Motor neuron (in vitro differentiated cells): ENCODE measurements at places on chromosomes 2 and 18.
A peak's percentile ranks its signal among the peaks of the same experiment; 100 is the strongest.

DNA sequence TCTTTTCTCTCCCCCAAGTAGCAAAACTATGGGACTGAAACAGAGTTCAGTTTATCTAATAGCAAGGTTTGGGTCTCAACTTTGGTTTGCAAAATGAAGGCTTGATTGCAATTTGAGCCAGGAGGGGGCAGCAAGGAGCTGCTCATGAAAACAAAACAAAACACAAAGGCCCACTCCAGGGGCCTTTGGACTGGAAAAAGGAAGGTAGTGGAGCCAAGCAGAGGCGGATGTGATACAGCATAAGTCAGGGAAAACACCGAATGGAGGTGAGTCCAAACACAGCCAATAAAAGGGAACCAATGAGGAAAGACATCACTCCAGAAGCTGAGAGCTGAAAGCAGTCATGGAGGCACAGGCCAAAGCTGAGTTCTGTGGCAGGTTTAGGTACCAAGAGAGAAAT is 799.7 kb upstream of the ACVR2A start:
- ATAC-seq, result no peak

- no peak for ATAC-seq
These were observed 23.7 kb downstream of the BABAM2 start for GRCh38 chr2:27914041-27914804.

DNA sequence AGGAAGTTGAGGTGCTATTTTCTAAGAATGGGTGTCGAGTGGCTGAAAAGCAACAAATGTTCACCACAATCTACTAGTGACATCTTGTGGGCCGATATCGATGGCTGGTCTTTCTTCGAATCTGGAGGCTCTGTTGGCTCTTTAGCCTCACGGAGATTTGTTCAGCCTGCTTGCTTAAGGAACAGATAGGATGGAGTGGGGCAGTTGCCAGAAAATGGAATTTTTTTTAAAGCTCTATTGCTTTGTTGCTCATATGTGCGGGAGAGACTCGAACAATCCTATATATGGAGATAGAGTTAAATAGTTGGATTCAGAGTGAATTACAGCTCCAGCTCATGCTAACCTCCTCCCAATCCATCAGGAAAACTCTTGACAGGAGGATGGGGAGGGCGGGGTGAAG is 70.9 kb upstream of the LYPD6B start:
- peak; percentile 49 for ATAC-seq

DNA sequence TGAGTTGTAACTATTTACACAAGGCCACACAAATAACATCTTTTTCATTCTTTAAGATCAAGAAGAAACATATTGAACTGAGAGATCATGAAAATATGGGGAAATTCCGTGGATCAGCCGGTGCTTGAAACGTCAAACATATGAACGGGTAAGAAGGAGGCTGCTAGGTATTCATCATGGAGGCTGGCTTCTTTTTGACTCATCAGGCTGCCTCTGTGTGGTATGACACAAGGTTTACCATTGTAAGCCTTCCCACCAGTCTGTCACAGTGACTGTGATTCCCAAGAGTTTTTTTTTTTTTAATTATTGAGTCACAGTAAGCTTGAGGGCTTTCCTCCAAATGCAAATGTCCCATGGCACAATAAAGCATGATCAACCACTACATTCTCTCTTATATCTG is 506.9 kb downstream of the BCL11A start:
- no peak for ATAC-seq

DNA sequence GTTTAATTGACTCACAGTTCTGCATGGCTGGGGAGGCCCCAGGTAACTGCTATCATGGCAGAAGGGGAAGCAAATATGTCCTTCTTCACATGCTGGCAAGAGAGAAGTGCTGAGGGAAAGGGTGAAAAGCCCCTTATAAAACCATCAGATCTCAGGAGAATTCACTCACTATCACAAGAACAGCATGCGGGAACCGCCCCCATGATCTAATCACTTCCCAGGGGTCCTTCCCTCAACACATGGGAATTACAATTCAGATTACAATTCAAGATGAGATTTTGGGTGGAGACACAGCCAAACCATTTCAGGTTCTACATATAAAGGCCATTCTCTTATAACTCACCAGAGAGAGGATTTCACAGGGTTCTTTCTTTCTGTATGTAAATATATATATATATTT is 62.9 kb downstream of the VRK2 start:
- no peak for ATAC-seq

GRCh38 chr2:206198677-206199076 is 39.0 kb downstream of the EEF1B2 start:
- ATAC-seq, result no peak

GRCh38 chr18:31429623-31430022 is 17.9 kb upstream of the DSG3 start:
- no peak for ATAC-seq

DNA sequence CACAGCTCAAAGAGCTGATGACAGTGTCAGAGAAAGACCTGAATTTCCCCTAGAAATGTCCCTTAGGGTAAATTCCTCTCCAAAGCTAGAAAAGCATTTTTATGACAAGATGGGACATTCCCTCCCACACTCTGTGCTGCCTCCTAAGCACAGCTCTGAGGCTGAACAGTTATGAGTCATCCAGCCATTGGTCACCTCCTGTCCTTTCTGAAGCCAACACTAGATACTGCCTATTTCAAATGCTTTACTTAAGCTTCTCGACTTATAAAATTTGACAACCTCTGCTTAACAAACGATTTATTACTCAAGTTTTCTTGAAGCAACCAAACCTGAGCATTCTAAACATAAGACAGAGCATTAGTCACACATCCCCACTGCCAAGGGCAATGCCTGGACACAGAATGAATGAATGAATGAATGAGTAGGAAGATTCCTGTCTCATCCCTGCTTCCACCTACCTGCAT is 35.4 kb downstream of the B4GALT6 start:
- peak; percentile 100 for ATAC-seq

- ATAC-seq, result no peak
These were observed 251.2 kb downstream of the ACKR3 start for GRCh38 chr2:236820763-236821344.

- no peak for ATAC-seq
These were observed 325.3 kb upstream of the SMIM21 start for GRCh38 chr18:75752740-75753263.

DNA sequence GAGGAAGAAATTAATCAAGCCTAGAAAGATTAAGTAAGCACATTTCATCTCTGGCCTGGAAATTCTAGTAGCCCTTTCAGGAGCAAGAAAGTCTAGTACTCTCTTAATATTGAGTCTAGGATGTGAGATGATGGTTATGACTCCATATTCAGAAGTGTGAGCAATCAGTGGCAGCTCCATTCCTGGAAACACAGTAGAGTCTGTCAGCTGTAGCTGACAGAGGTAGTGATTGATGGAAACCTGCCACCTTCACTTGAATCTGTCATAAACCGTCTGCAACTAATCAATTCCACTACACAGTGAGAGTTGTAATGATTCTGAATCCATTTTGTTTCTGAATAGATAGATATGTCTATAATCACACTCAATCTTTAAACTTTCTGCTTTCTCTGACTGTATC is 635.1 kb downstream of the IRS1 start:
- ATAC-seq, result peak; percentile 40

GRCh38 chr18:26729008-26729407 is 136.5 kb downstream of the AQP4 start:
- ATAC-seq, result no peak

DNA sequence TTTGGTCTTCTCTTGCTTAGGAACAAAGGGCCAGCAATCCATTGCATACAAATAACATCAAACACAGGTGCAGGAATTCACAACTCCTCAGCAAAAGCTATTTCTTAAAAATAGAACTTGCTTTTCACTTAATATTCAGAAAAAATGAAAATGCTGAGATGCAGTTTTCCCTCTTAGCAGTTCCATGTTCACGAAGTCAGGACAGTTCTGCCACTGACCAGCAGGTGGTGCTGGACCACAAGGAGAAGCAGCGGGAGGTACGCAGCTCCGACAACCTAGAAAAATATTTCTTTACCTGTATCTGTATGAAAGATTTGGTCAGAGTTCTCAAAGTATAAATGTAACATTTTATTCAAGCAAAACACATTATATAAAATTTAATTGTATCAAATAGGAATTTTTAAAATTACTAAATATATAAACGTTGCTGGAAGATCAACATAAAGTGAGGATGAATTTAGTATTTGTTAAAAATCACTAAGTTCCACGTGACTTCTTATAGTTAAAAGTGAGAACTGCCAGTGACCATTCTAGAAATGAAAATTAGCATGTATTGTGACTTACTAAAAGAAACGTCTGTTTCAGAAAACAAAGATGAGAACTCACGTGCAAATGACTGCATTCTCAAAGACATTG is 48.8 kb downstream of the ADNP2 start:
- peak; percentile 60 for ATAC-seq

GRCh38 chr18:37963837-37964236 is 398.2 kb upstream of the CELF4 start:
- ATAC-seq, result no peak

- peak; percentile 13 for ATAC-seq
These were observed 438 bp downstream of the HSPE1 start for GRCh38 chr2:197500503-197501131.
